ENCODE measurements at places on chromosomes 12 and 14. TPM values are rescaled to one million over a fixed set of nuclear protein-coding genes. Genes with fewer than 3 reads are reported as not detected.

The MANSC4 gene
- not detected for total RNA-seq

DNA sequence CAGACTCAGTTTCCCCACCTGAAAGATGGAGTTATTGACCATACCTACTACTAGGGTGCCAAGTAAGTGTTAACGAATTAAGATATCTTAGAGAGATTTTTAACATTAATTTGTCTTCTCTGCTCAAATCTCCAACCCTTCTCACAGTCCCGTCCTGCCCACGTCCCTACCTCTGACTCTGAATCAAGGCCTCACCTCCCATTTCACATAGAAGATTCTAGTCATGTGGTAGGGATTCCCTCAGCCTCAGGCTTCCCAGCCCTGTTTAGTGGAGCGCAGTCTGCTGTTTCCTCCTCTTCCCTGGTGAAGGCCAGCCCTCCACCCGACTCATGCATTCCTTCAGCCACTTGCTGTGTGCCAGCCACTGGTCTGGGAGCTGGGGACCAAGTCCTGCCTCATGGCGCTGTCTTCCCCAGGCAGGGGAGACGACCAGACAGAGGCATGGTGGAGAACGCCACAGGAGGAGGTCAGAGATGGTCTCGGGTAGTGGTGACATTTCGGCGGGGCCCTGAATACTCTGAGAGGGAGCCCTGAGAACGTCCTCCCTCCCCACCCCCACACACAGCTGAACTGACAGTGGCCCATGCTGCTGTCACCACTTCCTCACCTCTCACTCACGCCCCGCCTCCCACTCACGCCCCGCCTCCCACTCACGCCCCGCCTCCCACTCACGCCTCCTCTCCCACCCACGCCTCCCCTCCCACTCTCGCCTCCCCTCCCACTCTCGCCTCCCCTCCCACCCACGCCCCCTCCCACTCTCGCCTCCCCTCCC, 38.8 kb downstream of the TMEM63C start:
- H3K27me3 ChIP-seq, result no peaks in the 10 kb centered on the region
- H3K36me3 ChIP-seq, result no peaks in the 10 kb centered on the region
- H3K4me3 ChIP-seq, result no peak overlapping the region

The SLC25A47 gene
- total RNA-seq, result not detected

The PPP1R36 gene
- total RNA-seq, result 0.55 TPM

The TAS2R13 gene
- total RNA-seq, result 0.37 TPM

- DNase-seq, result peak; percentile 53
- H3K36me3 ChIP-seq, result peaks cover 21% of the 10 kb centered on the region
- H3K4me1 ChIP-seq, result peaks cover 6% of the 10 kb centered on the region
- no peak overlapping the region for H3K27ac ChIP-seq
- no peaks in the 10 kb centered on the region for H3K27me3 ChIP-seq
- H3K4me3 ChIP-seq, result peak overlapping the region; percentile 45
Observed at GRCh38 chr14:53306267-53306721, 153.2 kb upstream of the DDHD1 start.

The TGM1 gene
- 5.2 TPM for total RNA-seq

DNA sequence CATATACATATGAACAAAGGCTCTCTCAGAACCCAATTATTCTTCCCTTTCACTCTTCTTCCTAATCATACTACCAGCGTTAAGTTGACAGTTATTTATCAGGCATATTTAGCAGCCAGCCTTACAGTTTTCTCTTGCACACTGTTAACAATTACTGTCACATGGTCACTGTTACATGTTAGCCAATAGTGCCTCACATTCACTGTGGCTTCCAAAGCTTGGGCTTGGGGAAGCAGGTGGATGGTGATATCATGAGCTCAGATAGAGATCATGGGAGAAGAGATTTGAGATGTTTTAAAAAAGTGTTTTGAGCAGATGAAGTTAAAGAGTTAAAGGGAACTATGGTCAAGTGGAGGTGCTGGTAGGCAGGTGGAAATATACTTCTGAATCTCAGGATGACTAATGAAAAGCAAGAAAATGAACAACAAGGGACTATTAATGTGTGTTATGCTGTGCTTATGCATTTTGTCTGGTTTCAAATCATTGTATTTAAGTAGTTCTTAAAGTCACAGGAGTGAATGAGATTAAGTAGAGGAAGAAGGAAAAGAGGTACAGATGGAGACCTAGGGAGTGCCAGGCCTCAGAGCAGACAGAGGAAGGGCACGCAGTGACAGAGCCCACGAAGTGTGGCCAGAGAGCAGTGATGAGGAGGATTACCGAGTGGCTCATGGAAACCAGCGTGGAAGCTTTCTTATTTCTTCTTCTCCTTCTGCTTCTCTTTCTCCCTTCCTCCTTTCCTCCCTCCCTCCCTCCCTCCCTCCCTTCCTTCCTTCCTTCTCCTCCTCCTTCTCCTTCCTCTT, 39.6 kb downstream of the BICD1 start:
- no peaks in the 10 kb centered on the region for H3K27me3 ChIP-seq
- H3K4me3 ChIP-seq, result no peak overlapping the region
- H3K27ac ChIP-seq, result no peak overlapping the region
- DNase-seq, result no peak
- peaks cover 15% of the 10 kb centered on the region for H3K4me1 ChIP-seq
- H3K36me3 ChIP-seq, result peaks cover 16% of the 10 kb centered on the region

The LDHB gene
- total RNA-seq, result 1,559 TPM

- no peaks in the 10 kb centered on the region for H3K27me3 ChIP-seq
- no peak overlapping the region for H3K27ac ChIP-seq
- H3K4me3 ChIP-seq, result no peak overlapping the region
- no peak for DNase-seq
- H3K4me1 ChIP-seq, result no peaks in the 10 kb centered on the region
- no peaks in the 10 kb centered on the region for H3K36me3 ChIP-seq
Observed at GRCh38 chr12:91467686-91468085, 285.1 kb upstream of the DCN start.

DNA sequence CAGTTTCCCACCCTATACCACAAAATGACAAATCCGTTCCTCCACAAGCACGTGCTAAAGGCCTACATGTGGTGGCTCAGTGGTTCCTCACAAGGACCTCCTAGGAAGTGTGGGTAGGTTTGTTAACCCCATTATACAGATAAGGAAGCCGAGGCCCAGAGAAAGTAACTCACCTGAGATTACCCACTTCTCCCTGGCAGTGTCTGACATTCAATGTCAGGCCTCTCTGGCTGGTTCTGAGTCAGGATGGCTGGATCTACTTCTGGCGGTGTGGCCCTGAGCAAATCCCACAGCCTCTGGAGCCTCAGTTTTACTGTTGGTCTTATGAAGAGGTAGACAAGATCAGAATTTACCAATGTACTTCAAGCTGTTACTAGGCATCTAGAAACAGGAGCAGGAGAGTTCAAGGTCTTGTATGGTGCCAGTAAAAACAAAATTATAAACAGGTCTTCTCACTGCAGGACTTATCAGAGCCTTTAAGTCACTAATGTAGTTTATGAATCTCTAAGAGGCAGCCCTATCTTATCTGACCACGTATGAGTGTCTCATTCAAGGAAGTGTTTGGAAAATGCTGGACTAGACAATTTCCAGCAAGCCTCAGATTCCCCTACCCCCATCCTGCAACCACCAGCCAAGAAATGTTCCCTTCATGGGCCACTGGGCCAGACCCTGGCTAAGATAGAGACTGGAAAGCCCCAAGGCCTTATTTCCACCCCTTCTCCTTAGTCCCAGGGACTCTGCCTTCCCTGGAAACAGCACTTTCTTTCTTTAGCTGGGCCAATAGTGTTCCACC, 4.2 kb downstream of the HSPB8 start:
- peaks cover 38% of the 10 kb centered on the region for H3K4me1 ChIP-seq
- H3K4me3 ChIP-seq, result no peak overlapping the region
- H3K36me3 ChIP-seq, result no peaks in the 10 kb centered on the region
- H3K27ac ChIP-seq, result no peak overlapping the region
- no peak for DNase-seq

DNA sequence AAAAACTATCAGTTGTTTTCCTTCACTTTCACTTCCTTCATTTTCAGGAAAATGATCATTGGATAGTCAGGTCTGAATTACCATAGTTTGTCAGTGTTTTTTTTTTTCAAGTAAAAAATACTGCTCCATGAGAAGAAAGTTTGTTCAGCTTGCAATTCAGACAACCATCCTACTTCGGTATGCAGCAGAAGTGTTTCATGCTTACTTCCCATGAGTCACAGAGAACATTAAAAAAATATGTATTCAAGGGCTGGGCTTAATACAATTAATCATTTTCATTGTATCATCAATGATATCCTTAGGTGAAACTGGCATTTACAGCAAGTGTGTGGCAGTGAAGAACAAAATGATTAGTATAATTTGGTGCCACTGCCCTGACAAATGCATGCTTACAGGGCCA, 21.6 kb downstream of the PYM1 start:
- H3K27ac ChIP-seq, result no peak overlapping the region
- no peaks in the 10 kb centered on the region for H3K27me3 ChIP-seq
- H3K36me3 ChIP-seq, result peaks cover 21% of the 10 kb centered on the region
- no peak overlapping the region for H3K4me3 ChIP-seq
- peaks cover 4% of the 10 kb centered on the region for H3K4me1 ChIP-seq

- H3K4me1 ChIP-seq, result peaks cover 19% of the 10 kb centered on the region
- peaks cover 2% of the 10 kb centered on the region for H3K27me3 ChIP-seq
- no peak overlapping the region for H3K27ac ChIP-seq
- DNase-seq, result no peak
- H3K4me3 ChIP-seq, result no peak overlapping the region
- no peaks in the 10 kb centered on the region for H3K36me3 ChIP-seq
Observed at GRCh38 chr12:4064008-4064407, 190.8 kb upstream of the PARP11 start.

DNA sequence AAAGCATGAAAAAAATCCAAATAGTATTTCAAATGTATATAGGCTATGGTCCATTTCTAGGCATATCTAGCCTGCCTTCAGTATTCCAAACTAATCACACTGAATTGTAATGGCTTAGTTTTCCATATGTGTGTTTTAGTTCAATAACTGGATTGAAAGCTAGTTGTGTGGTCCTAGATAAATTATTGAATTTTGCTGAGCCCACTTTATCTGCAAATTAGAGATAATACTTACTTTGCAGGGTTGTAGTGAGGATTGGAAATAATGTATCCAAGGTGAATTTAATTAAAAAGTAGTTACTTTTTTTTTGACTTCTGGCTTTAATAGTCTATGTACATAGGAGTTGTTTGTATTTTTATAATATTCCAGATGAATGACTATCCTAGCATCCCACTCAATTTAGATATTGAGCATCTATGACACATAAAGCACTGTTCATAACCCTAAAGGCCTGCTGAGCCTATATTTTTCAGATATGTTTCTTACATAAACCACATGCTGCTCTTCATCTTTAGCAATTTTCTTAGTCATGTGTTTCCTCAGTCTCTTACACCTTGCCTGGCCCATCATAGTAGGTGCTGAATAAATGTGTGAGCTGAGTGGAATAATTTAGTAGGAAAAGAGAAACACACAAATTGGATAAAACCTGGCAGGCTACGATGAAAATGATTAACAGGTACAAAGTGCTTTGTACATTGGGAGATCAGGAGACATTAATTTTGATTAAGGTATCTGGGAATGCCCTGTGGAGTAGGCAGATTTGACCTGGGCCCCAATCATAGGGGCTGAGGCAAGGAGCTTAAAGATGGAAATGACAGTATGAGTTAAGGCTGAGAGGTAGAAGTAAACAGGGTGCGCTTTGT, 1.1 kb upstream of the ATP23 start:
- H3K27me3 ChIP-seq, result peaks cover 34% of the 10 kb centered on the region
- no peak for DNase-seq
- H3K4me1 ChIP-seq, result peaks cover 12% of the 10 kb centered on the region
- no peak overlapping the region for H3K27ac ChIP-seq
- no peaks in the 10 kb centered on the region for H3K36me3 ChIP-seq

DNA sequence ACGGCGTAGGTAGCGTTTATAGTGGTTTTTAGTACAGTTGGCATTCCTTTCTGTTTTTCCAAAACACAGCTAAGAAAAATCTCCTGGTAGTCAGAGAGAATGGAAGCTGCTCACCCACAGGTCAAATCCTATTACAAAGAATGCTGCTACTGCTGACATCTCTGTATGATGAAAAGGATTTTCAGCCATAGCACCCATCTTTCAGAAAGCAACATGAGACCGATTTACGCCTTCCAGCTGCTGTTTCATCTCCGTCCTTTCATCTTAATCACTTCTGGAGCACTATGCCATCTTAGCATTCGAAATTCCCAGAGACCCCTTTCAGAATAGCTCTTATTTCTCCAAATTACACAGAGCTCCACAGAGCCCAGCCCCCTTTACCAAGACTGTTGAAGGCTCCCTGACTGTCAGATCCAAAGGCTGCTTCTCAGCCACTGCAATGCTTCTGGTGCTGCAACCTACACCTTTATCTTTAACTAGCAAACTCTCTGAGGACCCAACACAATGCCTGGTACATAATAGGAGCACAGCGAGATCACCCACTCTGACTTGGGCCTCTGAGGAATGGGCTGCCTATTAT, 211.8 kb downstream of the NEDD1 start:
- no peak for DNase-seq
- no peak overlapping the region for H3K4me3 ChIP-seq
- no peaks in the 10 kb centered on the region for H3K27me3 ChIP-seq
- H3K4me1 ChIP-seq, result peaks cover 6% of the 10 kb centered on the region

DNA sequence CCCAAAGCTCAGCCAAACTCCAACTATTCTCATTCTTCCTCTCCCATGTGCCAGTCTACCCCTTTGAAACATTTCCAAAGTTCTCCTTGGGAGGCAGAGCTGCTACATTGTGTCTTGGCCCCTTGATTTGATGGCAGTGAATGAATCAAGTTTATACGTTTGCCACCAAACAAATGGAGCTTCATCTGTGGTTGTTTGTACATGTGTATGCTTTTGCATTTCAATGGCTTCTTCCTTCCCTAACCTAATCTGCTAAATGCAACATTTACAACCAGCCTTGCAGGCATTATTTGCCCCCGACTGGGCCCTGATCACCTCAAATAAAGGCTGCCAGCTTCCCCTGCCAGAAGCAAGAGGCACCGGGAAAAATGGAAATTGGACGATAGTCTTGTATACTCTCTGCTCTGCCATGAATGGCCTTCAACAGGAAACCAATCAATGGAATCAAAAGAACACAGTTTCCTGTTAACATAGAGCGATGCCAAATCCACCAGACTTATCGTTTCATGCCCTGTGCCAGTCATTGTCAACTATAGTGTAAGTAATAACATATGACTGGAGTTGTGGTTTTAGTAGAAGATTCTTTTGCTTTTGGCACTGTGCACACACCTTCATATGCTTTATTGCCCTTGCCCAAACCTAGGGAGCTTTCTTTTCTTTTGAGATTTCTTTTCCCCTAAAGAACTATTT, 97.8 kb downstream of the TMEM30B start:
- H3K4me1 ChIP-seq, result peaks cover 39% of the 10 kb centered on the region
- H3K27me3 ChIP-seq, result peaks cover 2% of the 10 kb centered on the region
- H3K36me3 ChIP-seq, result no peaks in the 10 kb centered on the region
- H3K27ac ChIP-seq, result no peak overlapping the region
- no peak for DNase-seq

DNA sequence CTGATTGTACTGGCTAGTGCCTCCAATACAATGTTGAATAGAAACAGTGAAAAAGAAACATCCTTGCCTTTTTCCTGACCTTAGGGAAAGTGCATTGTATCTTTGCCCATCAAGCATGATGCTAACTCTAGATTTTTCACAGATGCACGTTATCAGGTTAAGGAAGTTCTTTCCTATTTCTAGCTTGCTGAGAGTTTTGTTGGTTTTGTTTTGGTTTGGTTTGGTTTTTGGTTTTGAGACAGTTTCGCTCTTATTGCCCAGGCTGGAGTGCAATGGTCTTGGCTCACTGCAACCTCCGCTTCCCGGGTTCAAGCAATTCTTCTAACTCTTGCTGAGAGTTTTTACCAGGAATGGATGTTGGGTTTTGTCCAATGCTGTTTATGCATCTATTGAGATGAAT, 89.0 kb downstream of the BRMS1L start:
- H3K4me3 ChIP-seq, result no peak overlapping the region
- no peaks in the 10 kb centered on the region for H3K27me3 ChIP-seq
- no peaks in the 10 kb centered on the region for H3K4me1 ChIP-seq

Measured in WTC11 (cell line).